ENCODE measurements at places on chromosomes 4 and X. TPM values are rescaled to one million over a fixed set of nuclear protein-coding genes. Genes with fewer than 3 reads are reported as not detected.

DNA sequence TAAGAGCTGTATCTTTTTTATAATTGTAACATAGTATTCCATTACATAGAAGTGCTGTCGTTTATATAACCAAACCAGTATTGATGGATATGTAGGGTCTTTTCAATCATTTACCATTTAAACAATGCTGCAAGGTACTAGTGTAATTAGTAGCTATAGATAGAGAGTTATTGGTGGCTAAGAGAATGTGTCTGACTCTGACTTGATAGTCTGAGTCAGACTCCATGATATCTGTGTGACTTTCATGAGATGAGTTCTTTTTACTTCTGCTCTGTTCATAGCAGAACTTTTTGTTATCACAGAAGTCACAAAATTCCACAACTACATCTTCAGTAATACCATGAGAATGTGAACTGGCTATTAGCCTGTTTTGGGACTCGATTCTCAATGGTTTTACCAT, 150.6 kb downstream of the FHIP1A start:
- no peak for DNase-seq

GRCh38 chrX:3738509-3738908, 25.1 kb upstream of the PRKX start:
- no peak for DNase-seq

DNA sequence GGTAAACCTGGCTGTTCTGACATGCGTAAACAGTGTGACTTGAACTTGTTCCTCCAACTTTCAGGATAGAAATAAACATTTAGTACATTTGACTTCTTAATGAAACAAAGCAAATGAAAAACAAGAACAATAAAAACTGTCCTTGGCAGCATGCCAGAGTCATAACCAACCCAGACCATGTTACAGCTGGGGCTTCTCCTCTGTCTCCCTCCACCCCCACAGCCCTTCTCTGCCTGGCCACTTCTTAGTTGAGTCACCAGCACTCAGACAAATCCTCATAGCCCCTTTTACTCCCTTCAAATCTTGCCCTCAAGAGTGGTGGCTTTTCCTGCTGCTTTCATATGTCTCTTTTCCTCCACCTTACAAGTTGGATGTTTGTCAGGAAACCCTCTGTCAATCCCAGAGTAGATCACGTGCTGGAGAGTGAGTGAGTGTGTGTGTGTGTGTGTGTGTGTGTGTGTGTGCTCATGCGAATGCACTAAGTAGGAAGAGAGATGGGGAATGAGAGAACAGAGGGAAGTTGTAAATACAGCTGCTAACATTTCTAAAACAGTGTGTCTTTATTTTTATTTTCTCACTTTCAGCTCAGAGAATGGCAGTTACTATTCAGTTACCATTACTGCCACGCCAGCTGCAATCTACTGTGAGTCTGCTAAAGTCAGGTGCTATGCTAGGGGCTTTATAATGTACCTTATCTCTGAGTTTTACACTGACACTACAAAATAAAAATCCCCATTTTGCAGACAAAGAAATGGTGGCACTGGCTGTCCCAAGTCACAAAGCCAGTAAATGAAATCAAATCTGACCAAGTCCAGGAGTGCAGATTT, 15.0 kb downstream of the SCARB2 start:
- DNase-seq = peak; percentile 73

- no peak for DNase-seq
Observed at GRCh38 chrX:68146054-68146453, 287.2 kb downstream of the OPHN1 start.

DNA sequence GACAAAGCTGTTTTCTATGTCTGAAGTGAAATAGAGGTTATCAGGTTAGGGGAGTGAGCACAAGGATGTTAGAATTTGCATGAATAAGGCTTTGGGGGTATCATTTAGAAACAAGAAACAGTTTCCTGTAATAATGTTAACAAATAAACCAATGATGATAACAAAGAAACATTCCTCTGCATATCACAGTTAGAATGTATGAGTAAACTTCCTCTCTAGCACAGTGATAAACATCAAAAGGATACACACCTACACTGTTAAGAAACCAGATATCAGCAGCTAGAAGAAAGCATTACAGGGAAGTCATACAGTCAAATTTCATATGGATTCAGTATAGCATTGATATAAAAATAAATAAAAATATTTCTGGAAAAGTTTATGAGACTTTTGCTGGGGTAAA, 340.0 kb upstream of the MAGEB16 start:
- DNase-seq = no peak

DNA sequence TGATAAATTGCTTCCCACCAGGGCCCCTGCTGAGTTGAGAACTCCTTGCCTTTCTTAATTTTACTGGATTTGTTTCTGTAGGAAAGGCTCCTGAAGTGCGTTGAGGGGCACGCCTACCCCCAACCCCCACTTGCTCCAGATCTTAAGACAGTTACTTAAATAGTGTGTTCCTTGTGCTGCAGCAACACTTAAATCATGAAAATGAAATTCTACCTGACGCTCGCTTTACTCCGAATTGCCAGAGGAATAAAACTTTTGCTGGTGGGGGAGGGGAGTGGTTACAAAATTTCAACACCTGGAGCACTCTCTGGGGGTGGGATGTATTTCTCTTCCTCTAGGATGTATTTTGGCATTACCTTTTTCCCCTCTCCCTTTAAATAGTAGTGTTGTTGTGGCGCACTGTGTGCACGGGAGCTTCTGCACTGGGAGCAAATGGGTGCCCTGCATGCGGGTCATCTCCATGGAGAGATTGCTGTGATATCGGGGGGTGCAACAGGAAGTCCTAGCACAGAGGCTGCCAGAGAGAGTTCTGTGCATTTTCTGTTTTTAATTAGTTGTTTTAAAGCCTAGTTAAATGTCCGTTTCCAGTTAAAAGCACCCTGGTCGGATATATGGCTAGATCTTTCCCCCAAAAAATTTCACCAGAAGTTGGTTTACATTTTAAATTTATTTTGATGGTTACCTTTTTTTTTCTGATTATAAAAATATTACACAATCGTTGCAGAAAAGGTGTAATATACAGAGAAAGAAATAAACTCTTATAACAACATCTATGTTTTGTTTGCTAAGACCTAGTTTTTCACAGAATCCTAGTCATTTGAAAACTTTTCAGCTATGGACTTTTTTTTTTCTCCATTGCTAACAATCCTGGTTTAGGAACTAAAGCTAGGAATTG, 207.7 kb downstream of the SOWAHB start:
- DNase-seq = peak; percentile 58

DNA sequence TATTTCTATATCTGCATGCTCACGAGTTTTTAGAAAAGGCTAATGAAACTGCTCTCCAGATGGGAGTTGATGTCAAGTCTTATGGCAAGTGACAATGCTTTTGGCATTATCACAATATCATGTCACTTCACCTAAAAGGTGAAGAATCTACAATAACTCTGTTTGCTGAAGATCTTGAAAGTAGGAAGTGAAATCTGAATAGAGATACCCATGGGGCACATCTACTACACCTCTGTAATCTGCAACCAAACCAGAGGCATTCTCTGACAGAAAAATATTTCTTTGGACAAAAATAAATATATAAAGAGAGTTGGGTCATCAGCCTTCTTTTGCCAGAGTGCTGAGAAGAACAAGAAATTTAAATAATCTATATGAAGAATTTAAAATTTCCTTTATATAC, 3.9 kb upstream of the VAMP7 start:
- DNase-seq = no peak

SMARCA1 gene
- 33.5 TPM for total RNA-seq

DNA sequence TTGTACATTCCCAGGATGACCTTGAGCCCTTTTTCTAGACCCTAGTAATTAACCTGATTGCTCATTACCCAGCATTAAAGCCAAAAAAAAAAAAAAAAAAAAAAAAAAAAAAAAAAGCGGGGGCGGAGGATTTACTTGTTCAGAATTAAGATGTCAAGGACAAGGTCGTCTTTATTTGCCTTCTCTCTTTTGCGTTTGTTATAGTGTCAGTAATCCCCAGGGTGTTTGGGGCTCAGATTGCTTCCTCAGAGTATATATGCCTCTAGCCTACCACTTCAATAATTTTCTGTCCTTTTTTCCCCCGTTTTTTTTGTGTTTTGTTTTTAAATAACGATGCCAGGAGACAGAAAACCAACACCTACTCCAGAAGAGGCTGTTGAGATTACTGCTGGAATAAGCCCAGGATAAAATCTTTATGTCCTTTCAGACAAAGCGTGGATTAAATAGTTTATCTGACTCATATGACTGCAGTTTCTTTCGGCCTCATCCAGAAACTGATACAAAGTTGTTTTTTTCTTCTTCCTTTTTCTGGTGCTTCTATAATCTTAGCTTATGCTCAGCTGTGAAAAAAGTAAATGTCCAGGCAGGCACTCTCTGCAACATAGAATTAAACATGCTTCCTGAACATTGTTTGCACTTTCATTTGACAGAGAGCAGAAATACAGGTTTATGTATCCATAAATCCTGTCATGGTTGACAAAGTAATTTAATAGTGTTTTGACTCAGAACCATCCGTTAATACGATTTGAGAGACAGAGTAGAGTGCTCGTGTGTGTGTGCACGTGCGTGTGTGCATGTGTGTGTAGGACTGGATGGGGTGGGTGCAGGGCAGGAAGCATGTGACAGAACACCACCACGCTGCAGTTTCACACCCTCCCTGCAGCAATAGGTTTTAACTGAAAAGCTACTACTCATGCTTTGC, 138.6 kb downstream of the AFF1 start:
- peak; percentile 69 for DNase-seq

BTC gene
- total RNA-seq = 0.55 TPM

- no peak for DNase-seq
Observed at GRCh38 chr4:119693126-119693525, 64.5 kb upstream of the PDE5A start.

DNA sequence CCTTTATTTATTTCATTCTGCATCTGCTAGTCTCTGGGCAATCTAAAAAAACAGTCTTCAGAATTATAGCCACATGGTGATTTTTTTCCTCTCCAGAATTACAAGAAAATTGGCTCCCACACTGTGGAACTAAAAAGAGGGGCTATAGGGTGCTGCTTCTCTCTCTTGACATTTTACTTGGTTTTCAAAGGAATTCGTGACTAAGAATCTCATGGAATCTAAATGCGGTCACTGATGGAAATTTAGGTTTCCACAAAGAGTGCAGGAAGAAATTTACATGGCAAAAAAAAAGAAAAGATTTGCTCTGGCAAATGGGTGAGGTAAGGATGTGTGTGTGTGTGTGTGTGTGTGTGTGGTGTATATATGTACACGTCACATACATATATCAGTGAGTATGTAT, 10.2 kb downstream of the ATXN3L start:
- DNase-seq = no peak

C4orf46 gene
- 0.97 TPM for total RNA-seq

- DNase-seq = no peak
Observed at GRCh38 chr4:10639664-10640063, 44.9 kb downstream of the CLNK start.

GRCh38 chrX:9997524-9997923, 30.4 kb downstream of the CLDN34 start:
- DNase-seq = no peak

DNA sequence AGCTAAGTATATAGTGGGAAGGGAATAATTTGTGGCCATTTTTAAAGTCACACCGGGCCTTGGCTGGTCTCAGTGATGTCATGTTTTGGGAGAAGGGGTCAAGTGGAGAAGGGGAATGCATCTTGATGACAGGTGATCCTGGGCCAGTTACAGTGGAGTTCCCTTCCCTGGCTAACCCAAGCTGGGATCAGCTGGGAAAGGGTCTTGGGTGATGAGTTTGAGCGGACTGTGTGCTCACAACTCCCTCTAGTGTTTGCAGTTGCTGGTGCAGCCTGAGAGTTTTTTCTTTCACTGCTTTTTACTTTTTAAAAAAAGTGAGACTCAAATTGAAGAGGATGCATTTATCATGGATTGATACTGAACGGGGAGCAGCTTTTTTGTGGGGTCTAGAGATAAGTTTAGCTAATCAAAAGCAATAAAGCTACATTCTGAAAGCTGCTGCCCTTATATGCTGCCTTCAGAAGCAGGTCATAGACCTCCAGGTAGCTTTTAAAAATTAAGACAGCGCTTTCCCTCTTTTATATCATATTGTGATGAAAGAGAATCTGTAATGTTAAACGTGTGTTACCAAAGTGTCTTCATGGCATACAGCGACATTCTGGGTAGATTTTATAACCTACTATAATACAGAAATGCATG, 164.7 kb downstream of the DCLK2 start:
- no peak for DNase-seq

- no peak for DNase-seq
Observed at GRCh38 chrX:105552395-105552794, 269.9 kb upstream of the NRK start.

DNA sequence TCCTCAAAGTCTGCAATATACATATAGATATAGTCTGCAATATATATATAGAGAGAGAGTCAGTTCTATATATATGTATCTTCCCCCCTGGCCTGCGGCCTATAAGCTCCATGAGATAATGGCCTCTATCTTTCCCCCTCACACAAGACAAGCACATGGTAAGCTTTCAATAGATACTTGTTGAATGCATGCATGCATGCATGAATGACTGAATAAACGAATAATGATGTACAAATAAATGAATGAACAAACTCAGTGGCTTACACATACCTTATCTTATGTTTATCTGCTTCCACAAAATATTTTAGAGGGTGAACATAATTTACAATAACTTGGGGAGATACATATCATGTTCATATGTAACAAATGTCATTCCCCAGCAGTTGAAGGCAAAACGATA, 6.3 kb upstream of the GPM6A start:
- no peak for DNase-seq

DNA sequence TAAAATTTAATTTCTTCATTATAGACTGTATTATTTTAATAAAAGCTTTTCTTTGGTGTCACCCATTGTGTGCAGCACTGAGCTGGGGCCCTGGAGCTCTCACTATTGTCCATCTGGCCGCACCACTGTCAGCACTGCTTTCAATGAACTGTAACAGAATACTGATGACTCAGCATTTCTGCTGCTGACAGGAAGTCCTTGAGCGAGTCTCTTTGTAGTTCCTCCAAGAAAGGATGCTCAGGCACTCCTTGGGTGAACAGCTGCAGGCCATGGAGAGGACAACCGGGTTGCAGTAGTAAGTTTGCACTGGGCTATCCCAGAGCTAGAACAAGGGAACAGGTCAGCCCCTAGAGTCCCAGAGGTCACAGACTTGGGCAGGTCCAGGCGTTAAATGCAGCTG, 81.6 kb downstream of the SORBS2 start:
- no peak for DNase-seq

- DNase-seq = no peak
Observed at GRCh38 chrX:123965712-123966111, 4.2 kb downstream of the STAG2 start.

PDHA1 gene
- total RNA-seq = 119 TPM

DNA sequence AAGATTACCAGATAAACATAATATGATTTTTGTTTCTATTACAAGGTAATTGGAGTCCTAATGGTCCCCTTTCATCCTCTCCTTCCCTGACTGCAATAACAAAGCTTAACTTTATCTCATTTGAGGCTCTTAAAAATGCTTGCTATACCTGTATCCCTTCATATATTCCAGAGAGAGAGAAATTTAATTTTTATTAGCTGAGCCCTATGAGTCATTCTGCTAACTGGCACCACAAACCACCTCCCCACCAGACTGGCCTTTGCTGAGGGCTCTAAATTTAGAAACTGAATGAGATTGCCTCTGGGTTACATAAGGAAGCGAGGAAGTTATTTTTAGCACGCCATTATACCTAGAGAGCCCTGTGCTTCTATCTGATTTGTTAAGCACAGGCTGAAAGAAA, 27.4 kb downstream of the CBLL2 start:
- no peak for DNase-seq

Data from right lobe of liver (tissue), 6 donors.